H1 (cell line): ENCODE measurements at places on chromosomes 16 and 17. TPM values are rescaled to one million over a fixed set of nuclear protein-coding genes. Genes with fewer than 3 reads are reported as not detected.

GRCh38 chr17:80825471-80826345 lies 165.9 kb upstream of the CHMP6 start:
- no peak for DNase-seq

GRCh38 chr17:76684756-76685155 lies 26.0 kb downstream of the MXRA7 start:
- no peak for DNase-seq

DNA sequence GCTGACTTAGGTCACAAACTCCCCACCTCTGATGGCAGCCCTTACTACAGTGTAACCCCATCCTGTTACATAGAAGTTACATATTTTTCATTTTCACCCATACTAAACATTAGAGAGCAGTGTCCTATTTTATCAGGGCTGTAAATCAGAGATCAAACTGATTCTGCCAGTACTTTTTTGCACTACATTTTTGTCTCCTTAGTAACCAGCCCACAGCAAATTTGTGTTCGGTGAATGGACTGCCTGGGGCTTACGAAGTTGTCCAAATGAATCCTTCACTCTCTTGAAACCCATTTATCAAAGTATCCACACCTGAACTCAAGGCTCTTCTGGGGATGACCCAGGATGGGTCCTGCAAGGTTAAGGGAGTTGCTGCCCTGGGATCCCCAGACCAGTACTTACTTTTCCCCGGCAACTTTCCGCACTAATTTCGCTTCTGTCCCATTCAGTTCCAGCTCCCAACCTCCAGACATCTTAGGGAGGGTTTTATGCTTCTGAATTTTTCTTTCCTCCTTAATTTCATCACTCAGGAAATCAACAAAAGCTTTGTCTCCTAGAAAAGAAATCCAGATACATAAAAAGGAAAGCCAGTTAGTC lies 1.1 kb downstream of the C1QBP start:
- no peak for DNase-seq

GRCh38 chr16:13436641-13437412 lies 483.1 kb upstream of the ERCC4 start:
- DNase-seq = no peak

- no peak for DNase-seq
These were observed 9.9 kb upstream of the WFIKKN1 start for GRCh38 chr16:620700-621525.

GRCh38 chr17:60656499-60656898 lies 21.2 kb upstream of the BCAS3 start:
- DNase-seq = no peak

GRCh38 chr16:3094289-3095027 lies 4.6 kb downstream of the ZSCAN10 start:
- DNase-seq = peak; percentile 75

DNA sequence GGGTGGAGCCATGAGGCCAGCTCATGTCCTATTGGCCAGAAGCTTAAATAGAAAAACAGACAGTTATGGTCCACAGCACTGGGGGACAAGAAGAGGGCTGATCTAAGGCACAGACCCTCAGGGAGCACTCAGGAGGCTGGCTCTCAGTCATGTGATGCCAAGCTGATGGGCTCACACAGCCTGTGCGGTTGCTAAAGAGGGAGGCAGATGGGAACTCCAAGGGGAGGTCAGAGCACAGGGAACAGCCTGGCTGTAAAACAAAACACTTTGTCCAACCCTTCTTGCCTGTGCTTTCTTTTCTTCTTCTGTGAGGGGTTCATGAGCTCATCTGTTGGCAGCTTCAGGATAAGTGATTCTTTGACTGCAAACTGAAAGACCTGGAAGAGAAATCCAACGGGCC lies 27.2 kb downstream of the CNTNAP1 start:
- no peak for DNase-seq

DNA sequence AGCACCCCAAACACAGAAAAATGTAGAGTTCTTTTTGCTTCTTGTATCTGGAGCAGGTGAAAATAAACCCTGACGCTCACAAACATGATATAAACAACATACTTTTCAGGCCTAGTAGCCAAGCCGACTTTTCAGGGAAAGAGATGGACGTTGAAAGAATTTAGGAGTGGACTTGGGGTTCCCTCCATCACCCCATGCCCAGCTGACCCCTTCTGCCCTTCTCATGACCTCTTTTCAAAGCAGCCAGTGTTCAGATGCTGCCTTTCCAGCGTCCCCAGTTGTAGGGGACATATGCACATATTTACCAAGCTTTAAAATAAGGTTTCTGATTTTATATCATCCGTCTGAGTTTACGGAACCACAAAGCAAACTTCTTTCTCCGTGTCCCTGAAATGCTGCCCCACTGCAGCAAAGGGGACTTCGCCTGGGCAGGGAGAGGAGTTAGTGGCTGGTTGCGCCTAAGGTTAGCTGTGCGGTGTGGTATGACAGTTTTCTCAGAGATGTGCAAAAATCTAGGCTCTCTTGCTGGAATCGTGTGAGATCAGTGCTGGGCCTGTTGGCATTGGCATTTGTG lies 235.5 kb downstream of the MRTFB start:
- DNase-seq = no peak

DNA sequence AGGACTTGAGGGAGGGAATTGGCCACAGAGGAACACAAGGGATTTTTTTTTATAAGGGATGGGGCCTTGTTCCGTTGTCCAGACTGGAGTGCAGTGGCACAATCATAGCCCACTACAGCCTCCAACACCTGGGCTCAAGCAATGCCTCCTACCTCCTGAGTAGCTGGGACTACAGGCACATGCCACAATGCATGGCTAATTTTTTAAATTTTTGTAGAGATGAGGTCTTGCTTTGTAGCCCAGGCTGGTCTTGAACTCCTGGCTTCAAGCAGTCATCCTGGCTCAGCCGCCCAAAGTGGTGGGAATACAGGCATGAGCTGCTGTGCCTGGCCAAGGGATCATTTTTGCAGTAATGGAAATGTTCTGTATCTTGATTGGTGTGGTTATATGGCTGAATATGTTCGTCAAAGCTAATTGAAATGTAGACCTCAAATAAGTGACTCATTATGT lies 56.9 kb downstream of the VMP1 start:
- no peak for DNase-seq

DNA sequence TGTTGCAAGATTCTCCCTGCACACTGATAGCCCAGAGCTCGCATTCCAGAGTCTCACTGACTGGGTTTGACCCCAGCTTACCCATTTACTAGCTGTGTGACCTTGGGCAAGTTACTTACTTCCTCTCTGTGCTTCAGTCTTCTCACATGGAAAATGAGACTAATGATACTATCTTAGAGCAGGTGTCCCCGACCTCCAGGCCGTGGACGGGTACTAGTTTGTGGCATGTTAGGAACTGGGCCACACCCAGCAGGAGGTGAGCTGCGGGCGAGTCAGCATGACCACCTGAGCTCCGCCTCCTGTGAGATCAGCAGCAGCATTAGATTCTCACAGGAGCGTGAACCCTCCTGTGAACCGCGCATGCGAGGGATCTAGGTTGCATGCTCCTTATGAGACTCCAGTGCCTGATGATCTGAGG lies 15.8 kb downstream of the ANKFY1 start:
- DNase-seq = no peak

DNA sequence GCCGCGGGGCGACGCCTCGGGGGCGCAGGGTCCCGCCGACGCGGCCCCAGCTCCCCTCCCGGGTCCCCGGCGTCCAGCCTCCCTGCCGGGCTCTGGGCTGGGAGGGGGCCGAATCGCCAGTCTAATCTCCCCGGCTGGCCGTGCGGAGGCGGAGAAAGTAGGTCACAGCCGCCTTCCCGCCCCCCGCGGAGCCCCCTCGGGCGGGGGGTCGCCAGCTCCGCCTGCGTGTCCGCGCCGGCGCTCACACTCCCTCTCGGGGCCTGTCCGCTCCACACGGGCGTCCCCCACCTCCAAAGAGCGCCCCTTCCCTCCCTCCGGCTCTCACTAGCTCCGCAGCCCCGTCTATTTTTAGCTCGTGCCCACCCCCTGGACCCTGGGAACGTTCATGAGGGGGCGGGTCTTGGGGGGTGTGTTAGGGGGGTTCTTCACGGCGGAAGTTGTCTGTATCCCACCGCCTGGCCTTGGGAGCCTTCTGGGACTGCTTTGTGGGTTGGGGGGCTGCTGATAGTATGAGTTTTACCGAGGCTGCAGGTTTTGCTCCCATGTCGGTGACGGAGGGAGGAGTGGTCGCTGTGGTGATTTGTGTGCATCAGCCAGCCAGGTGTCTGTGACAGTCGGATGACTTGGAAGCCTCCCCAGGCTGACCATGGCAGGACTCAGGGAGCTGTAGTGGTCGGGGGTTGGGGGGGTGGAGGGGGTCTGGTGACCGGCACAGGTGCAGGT lies 1.1 kb downstream of the ATP1B2 start:
- DNase-seq = peak; percentile 63

GRCh38 chr17:28398280-28398981 lies 7.6 kb downstream of the SLC46A1 start:
- no peak for DNase-seq

DNA sequence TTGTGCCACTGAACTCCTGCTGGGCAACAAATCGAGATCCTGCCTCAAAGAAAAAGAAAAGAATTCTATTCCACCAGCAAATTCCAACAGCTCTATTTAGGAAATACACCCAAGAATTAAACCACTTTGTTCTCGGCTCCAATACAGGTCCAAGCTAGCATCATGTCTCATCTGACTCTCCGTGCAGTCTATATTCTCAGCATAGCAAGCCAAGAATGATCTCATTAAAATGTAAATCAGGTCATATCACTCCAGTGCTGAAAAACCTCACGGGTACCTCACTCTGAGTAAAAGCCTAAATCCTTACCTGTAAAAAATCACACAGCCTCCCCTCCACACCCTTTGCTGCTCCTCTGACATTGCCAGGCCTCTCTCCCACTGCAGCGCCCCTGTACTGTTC lies 23.9 kb downstream of the UBE2G1 start:
- no peak for DNase-seq

- peak; percentile 92 for DNase-seq
These were observed 8.2 kb downstream of the SYNGR2 start for GRCh38 chr17:78176548-78177025.

DNA sequence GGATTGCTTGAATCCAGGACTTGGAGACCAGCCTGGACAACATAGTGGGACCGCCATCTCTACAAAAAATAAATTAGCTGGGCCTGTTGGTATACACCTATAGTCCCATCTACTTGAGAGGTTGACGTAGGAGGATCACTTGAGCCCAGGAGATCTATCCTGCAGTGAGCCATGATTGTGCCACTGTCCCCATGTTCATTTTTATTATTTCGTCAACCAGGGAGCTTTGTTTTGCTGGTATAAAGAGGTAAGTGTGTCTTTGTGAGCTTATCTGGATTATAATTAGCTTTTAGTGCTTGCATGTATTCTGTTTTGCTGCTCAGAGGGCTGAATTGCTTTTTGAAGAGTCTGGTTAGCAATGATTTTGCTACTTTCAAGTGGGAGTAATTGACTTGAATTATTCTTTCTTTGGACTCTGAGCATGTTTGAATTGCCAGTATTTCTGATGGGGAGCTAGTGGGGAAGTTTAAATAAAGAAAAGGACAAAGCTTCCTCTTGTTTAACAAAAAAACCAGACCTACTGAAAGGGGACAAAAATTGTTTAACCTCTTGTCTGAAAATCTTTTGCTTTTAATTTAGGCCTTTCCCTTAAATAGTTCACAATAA lies 31.6 kb upstream of the BCAS3 start:
- DNase-seq = no peak

DNA sequence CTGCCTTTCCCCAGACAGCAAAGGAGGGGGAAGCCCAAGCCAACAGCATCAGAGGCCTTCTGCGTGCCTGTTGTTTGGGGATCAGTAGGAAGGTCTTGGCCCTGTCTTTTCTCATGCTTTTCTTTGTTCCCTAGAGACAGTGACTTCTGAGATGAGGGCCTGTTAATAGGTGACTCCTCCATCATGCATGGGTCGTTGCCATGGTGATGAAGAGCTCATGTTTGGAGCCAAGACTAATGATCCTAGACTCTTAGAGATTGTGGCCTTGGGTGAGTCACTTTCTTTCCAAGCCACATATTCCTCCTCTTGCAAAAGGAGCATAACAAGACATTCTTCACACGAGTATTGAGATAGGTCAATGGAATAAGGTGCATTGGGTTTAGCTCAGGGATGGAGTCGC lies 201.1 kb upstream of the ASIC2 start:
- DNase-seq = no peak

DNA sequence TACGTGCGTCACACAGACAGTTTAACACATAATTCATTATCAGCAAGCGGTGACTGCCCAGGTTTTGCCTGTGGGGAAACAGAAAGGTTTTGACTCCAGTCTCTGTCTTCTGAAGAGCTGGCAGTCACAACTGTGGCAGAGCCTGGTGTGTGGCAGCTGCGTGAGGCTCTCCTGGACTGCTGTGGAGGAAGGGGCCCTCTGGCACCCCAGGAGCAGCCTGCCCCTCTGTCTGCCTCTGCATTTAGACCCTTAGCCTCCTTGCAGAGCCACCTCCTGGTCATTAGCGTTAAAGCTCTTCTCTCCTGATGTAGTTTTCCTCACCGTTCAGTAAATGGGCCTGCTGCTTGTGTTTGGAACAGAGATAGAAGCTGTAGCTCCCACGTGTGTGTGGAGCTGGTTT lies 10.9 kb downstream of the RAB40C start:
- DNase-seq = no peak

GRCh38 chr16:19853742-19854542 lies 30.7 kb downstream of the GPRC5B start:
- DNase-seq = no peak

- DNase-seq = no peak
These were observed 1.4 kb downstream of the NFAT5 start for GRCh38 chr16:69566981-69567680.

DNA sequence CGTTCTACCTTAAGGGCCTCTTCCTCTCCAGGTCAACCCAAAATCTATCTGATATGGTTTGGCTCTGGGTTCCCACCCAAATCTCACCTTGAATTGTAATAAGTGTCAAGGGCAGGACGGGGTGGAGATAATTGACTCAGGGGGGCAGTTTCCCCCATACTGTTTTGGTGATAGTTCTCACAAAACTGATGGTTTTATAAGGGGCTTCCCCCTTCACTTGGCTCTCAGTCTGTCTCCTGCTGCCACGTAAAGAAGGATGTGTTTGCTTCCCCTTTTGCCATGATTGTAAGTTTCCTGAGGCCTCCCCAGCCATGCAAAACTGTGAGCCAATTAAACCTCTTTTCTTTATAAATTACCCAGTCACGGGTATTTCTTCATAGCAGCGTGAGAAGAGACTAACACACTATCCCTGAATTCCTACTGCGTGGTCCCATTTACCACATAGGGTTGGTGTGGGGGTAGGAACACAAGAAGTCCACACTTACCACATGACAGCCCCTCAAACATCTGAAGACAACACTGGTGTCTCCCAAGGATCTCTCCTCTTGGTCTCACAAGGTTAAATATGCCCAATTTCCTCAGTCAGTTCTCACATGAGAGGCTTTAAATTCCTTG lies 8.2 kb downstream of the COTL1 start:
- no peak for DNase-seq

- no peak for DNase-seq
These were observed 4.5 kb downstream of the MIF4GD start for GRCh38 chr17:75266316-75267152.

- no peak for DNase-seq
These were observed 54.2 kb downstream of the ANKFY1 start for GRCh38 chr17:4209611-4210010.

Gene ACSM2A
- total RNA-seq = not detected in 2 replicates

Gene CBFA2T3
- total RNA-seq = 1.3 and 2.7 TPM in 2 replicates

Gene SLC13A5
- 1.8 and 2.6 TPM in 2 replicates for total RNA-seq

Gene CBX8
- 1.5 and 2.1 TPM in 2 replicates for total RNA-seq

Gene TEKT1
- not detected in 2 replicates for total RNA-seq

Gene ARHGAP44
- total RNA-seq = 22.2 TPM in 2 replicates

Gene MYH10
- 283 and 289 TPM in 2 replicates for total RNA-seq

Gene HS3ST6
- total RNA-seq = 0.39 TPM in 1 of 2 replicates, not detected in the other

Gene CAMKK1
- 7.6 and 8.5 TPM in 2 replicates for total RNA-seq

Gene TSPAN10
- total RNA-seq = 0.96 and 0.99 TPM in 2 replicates

Gene TBC1D3K
- total RNA-seq = not detected in 2 replicates

Gene SSTR5
- 0.31 and 0.56 TPM in 2 replicates for total RNA-seq

Gene ZP2
- total RNA-seq = not detected in 2 replicates
